Esophagus mucosa (tissue), 1 donor: ENCODE measurements at places on chromosomes 3 and 15. TPM values are rescaled to one million over a fixed set of nuclear protein-coding genes. Genes with fewer than 3 reads are reported as not detected.

DNA sequence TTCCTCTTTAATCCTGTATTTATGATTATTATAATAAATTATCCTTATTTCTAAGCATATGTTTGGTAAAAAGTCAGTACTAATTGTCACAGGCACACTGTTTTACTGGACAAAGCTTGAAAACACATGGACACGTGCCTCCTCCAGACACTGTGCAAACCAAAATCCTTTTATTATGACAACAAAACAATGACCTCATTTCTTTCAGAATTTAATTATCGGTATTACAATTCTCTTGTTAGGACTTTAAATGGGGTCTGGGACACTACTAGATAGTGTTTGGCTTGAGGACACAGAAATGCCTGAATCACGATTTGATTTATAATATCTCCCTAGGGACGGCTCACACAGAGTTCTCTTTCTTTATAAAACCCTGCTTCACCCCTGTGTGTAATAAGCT, 107.3 kb upstream of the IGSF10 start:
- no peak for ATAC-seq

The ZNF80 gene
- total RNA-seq: not detected

DNA sequence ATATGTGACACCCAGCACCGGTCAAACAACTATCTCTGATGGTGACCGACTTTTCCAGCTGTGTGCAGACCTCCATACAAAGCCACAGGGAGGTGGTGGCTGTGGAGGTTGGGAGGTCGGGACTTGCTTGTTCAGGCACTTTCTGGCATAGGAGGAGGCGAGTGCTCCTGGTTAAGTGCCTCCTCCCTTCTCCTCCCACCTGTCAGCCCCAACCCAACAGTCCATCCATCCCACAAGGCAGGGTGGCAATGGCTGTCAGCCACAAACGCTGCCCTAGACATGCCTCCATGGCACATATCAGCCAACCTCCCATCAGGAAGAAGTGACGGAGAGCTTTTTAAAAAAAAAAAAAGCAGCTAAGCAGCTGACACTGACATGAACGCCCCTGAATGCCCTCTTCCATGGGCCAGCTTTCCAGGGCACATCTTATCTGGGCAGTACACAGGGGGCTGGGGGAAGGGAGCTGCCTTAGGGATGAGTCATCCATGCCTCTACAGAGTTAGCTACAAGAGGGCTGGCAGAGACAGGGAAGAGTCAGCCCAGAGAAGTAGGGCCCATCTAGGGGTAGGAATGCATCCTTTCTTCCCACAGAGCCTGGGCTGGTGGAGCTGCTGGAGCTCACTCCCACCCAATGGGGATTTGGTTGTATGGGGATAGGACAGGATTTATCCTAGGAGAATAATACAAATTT, 41.2 kb downstream of the CCDC12 start:
- peak; percentile 76 for ATAC-seq

- no peak for ATAC-seq
These were observed 178.5 kb downstream of the APBA2 start for GRCh38 chr15:29064290-29064689.

GRCh38 chr3:72811571-72811970, 36.7 kb downstream of the SHQ1 start:
- no peak for ATAC-seq

The ERICH6 gene
- total RNA-seq: not detected

DNA sequence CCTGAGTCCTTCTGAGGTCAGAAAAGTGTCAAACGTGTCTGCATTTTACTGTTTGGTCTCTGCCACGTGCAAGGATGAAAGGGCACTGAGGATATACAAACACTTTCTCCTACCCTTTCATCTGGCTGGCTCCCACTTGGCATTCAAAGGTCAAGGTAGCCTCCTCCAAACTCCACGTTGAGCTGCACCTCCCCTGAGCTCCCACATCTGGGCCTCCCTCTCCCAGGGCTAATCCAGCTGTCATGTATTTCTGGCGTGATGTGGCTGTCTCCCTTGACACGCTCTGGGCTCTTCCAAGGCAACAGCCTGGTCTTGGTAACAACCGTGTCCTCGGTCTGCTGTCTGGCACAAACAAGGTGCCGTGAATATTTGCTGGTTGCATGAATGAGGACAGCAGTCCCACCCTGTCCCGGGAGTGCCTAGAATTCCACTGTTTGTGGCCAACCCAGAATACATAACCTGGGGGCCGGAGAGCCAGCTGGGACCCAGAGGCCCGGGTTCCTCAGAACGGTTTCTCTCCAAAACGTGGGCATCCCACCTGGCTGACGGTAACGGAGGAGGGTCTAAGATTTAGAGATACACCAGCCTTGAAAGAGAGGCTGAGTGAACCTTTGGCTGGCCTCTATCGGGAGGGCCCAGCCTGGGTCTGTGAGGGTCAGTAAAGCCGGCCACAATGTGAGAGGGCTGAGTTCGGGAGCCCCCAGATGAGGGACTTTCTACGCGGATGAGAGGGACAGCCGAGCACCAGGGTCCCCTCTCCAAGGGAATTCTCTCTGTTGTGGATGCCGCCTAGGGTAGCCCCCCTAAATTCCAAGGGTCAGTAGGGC, 767 bp downstream of the GLT8D1 start:
- peak; percentile 25 for ATAC-seq

GRCh38 chr3:99108508-99108907, 207.0 kb upstream of the DCBLD2 start:
- peak; percentile 49 for ATAC-seq
